ENCODE measurements at places on chromosomes 5 and 9. TPM values are rescaled to one million over a fixed set of nuclear protein-coding genes. Genes with fewer than 3 reads are reported as not detected.
A peak's percentile ranks its signal among the peaks of the same experiment; 100 is the strongest.

DNA sequence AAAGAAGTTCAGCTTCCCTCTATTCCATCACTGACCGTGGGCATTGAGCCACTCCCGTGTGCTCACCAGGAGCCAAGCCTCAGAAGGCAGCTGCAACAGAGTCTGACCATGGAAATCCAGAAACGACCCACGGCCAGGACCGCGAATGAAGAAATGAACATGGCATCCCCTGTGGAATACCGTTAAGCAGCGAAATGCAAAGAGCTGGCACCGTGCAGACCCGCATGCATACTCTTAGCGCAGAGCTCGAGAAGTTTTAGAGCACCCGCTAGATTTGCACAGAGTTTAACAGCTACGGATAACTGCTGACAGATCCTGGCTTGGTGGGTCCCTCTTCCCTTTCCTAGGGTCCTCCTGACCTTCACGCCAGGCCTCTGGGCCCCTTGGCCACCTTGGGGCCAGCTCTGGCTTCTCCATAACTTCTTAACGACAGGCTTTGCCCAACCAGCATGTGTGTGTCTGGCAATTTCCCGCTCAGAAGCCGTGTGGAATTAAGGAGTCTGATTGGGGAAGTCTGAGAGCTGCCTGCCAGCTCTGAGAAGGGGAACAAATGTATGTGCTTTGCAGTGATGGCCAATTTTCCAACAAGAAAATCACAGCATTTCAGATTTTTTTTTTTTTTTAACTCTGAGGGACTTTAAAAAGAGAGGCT, 75.3 kb upstream of the COL5A1 start:
- DNase-seq, result peak; percentile 61

The FST gene
- 26.1 TPM for polyA plus RNA-seq

- DNase-seq, result no peak
Measured at GRCh38 chr5:131491749-131492148, 143.3 kb downstream of the RAPGEF6 start.

- DNase-seq, result peak; percentile 58
Measured at GRCh38 chr9:33106827-33107621, 30.6 kb upstream of the SMU1 start.

The CKS2 gene
- 25.9 TPM for polyA plus RNA-seq

GRCh38 chr9:84154320-84154719, 173.7 kb downstream of the RMI1 start:
- DNase-seq, result no peak

DNA sequence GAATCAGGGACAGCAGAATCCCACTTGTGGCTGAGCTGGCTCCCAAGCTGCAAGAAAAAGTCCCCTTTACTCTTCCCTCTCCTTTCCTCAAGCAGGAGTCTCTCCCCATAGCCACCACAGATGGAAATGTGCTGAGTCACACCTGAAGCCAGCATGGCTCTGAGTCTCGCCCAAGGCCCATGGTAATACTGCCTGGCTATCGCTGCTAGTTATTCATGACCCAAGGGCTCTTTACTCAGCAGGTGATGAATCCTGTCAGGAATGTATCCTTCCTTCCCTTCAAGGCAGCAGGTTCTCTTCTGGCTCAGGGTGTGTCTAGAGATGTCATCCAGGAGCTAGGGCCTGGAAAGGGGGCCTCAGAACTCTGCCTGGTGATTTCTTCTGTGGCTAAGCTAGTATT, 403.3 kb upstream of the PTPRD start:
- DNase-seq, result no peak

- DNase-seq, result no peak
Measured at GRCh38 chr9:34524349-34524748, 1.6 kb upstream of the ENHO start.

The TRMT10B gene
- not detected for polyA plus RNA-seq

- DNase-seq, result no peak
Measured at GRCh38 chr9:88544245-88544644, 9.3 kb downstream of the NXNL2 start.
